ENCODE measurements at places on chromosomes 13 and 19.
A peak's percentile ranks its signal among the peaks of the same experiment; 100 is the strongest.

DNA sequence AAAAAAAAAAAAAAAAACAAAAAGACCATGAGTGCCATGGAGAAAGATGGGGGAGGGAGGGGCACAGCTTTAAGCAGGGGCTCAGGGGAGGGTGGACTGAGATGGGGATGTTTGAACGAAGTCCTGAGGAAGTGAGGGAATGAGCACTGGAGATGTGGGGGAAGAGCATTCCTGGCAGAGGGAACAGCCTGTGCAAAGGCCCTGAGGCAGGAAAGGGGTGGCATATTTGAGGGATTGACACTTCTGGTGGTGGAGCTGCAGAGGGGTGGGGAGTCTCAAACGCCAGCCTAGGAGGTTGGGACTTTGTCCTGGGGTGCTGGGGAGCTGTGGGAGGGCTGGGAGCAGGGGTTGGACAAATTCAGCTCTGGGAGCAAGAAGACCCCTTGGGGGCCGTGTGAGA is 29.2 kb downstream of the MYH14 start:
- DNase-seq: no peak

DNA sequence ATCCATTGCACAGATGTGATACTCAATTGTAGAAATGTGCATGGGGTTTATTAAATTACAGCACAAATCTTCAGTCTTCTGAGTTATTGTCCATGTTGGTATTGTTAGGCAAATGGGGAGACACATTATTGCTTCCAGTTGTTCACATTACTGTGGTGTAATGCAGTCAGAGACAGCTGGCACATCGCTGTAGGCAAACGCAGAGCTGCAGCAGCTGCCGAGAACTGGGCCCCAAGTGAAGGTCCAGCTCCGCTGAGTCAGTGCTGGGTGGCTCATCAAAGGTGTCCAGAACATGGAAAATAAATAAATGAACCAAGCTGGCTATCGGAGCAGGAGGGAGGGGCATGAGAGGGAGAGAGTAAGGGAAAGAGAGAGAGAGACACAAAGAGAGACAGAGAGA is 299.1 kb upstream of the OBI1 start:
- DNase-seq: no peak

GRCh38 chr19:33214596-33214995 is 11.1 kb downstream of the SLC7A10 start:
- DNase-seq: no peak

GRCh38 chr19:49502866-49503581 is 6.8 kb downstream of the RPS11 start:
- no peak for DNase-seq

DNA sequence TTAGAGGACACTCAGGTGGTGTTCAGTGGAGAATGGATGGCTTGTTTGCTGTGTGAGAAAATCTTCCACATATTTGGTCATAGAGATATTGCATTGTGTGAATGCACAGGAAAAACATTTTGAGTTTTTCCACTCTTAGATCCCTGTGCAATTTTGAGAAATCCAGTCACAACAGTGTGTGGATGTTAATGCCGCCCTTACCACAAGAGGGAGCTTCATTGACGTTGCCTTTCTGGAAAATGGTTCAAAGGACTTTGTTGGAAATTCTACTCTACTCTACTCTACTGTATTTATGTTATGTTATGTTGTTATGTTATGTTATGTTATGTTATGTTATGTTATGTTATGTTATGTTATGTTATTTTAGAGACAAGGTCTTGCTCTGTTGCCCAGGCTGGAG is 13.4 kb downstream of the ZNF20 start:
- no peak for DNase-seq

- peak; percentile 69 for DNase-seq
Observed at GRCh38 chr19:32976223-32976805, 4.3 kb downstream of the FAAP24 start.

GRCh38 chr13:112483299-112483698 is 104.7 kb downstream of the TUBGCP3 start:
- DNase-seq: no peak

GRCh38 chr13:65582160-65582559 is 1648.0 kb downstream of the PCDH9 start:
- no peak for DNase-seq

GRCh38 chr19:31530781-31531180 is 181.5 kb upstream of the TSHZ3 start:
- DNase-seq: no peak

DNA sequence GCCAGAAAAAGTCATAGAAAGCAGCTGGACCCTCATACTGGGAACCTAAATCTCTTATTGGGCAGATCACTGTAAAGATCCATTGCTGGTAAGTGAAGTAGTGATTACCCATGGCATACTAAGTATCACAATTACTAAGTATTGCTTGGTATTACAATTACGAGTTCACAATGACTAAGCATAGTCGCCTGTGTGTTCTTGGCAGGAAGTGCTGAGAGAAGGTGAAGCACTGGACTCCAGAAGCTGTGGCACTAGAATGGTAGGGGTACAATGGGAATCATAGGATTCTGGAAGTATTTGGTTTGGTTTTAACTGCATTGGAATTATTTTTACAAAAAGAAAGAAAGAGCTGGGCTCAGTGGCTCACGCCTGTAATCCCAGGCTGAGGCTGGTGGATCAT is 20.3 kb downstream of the LGALS16 start:
- DNase-seq: no peak

GRCh38 chr13:78630511-78630910 is 27.2 kb upstream of the POU4F1 start:
- DNase-seq: no peak

- no peak for DNase-seq
Observed at GRCh38 chr13:33945477-33945876, 127.5 kb downstream of the RFC3 start.

- peak; percentile 84 for DNase-seq
Observed at GRCh38 chr19:2478756-2479555, 3.0 kb downstream of the GADD45B start.

DNA sequence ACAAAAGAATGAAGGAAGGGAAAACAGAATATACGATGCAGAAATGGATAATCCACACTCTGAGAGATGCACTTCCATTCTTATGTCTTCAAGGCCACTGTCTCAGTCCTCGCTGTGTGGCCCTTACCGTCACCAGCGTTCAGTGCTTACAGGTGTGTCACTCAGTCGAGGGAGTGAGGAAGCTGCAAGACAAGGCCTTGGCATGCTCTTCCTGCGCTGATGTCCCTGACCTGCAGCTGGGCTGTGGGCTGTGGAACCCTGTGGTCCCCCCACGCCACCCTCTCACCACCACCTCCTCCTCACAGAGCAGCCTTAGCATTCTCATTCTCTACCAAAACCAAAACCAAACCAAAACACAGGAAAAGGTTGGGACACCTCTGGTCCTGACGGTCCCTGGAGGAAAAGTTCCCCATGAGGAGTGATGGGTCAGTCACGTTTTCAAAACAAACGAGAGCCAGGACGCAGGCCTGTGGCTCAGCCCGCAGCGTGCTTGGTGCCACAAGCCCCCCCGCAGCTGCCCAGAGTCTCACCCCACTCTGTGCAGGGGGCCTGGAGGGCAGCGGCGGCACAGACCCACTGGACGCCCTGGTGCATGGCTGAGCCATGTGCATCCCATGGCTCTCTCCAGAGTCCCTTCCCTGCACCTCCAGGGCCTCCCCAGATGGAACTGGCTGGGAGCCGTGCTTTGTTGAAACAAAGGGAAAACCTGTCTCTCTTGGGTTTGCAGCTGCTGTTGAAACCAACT is 48.2 kb upstream of the GPR183 start:
- no peak for DNase-seq

DNA sequence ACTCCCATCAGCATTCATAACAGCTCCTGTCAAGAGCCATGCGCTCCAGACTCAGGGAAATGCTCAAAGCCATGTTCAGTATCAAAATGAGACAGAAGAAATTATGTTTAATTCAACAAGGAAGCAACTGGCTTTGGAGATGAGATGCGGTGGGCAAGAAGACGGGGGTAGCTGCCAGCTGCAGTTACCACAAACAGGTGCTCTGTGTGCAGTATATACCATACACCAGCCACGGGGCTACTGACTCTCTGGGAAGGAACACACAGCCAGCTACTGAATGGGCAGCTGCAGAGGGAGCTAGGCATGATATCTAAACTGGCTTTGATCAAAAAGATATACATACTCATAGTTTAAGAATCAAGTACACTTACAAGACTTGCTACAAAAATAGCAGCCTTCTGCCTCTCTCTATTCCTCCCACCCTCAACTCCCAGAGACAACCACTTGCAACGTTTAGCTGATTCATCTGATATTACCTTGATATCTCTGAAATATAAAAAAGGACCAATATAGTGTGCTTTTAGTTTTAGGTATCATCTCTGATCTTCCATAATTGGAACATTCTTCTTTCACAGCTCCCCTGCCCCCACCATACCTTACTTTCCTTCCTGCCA is 593.0 kb downstream of the UQCRFS1 start:
- DNase-seq: no peak

DNA sequence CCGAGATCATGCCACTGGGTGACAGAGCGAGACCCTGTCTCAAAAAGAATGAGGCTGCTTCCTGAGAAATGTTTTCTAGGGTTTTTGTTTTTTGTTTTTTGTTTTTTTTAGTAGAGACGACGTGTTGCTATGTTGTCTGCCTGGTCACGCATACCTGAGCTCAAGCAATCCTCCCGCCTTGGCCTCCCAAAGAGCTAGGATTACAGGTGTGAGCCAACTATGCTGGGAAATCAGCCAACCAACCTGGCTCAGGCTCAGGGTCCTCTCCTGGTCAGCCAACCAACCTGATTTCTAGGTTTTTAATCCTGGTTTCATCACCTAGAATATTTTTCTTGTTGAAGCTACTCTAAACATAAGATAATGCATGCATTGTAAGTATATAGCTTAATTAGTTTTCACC is 7.8 kb downstream of the DHX34 start:
- no peak for DNase-seq

GRCh38 chr13:86765462-86765861 is 905.7 kb upstream of the SLITRK5 start:
- DNase-seq: no peak

DNA sequence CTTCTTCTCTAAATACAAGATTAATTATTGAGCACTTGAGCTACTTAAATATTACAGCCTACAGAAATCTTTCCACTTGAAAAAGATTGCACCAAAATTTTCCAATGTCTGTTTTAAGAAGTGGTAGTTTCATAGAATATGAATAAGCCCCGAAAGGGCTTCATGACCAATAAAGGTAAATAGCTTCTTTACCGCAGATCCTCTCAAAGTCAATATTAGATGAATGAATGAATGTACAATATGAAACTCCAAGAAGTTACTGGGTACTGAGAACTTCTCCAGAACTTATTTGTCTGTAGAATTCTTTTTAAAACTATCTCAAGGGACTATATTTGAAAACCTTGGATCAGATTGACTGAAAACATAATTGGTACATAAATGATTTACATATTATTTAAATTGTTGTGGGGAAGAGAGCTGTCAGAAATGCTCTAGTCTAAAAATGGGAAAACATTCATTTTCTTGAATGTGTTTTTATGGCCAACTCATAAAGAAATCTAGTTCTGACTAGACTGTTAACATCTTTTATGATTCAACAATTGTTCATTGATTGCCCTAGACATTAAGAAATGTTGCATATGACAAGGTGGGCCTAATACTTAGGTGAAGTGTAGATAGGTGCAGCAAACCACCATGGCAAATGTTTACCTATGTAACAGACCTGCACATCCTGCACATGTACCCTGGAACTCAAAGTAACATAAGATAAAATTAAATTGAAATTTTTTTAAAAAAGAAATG is 227.0 kb downstream of the SPRY2 start:
- DNase-seq: no peak

DNA sequence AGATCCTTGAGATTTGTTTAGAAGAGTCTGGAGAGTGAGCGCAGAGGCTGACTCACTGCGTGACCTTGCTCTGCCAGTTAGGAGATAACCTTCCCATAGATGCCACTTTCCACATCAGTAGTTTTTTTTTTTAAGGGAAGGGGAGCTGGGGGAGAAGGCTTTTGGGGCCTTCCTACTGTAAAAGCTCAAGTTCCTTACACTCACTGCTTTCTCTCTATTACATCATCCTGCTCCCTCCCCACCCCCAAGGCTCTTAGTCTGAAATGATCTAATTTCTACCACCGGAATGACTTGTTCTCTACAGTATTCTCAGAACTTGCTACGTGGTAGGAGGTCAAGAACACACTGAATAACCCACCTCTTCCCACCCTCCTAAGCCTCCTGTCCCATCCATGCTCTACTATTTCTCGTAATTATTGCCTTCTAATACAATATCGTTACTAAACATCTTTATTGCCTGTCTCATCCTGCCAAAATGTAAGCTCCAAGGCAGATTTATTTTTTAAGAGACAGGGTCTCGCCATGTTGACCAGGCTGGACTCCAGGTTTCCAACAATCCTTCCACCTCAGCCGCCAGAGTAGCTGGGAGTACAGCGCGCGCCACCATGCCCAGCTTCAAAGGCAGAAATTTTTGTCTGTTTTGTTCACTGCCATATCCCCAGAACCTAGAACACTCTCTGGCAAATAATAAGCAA is 1.2 kb downstream of the LONP1 start:
- no peak for DNase-seq

- DNase-seq: no peak
Observed at GRCh38 chr13:110498327-110498726, 63.2 kb downstream of the RAB20 start.

GRCh38 chr19:19320361-19321140 is at the start of the genes MAU2 and SUGP1:
Gene MAU2 (plus strand): TSS chr19:19320829. CDS start chr19:19320860, 31 bp downstream.
Gene SUGP1 (minus strand): TSS chr19:19320509. CDS start chr19:19320496, 13 bp downstream.
- peak; percentile 87 for DNase-seq

GRCh38 chr13:76239031-76239680 is 603.0 kb downstream of the LMO7 start:
- no peak for DNase-seq

DNA sequence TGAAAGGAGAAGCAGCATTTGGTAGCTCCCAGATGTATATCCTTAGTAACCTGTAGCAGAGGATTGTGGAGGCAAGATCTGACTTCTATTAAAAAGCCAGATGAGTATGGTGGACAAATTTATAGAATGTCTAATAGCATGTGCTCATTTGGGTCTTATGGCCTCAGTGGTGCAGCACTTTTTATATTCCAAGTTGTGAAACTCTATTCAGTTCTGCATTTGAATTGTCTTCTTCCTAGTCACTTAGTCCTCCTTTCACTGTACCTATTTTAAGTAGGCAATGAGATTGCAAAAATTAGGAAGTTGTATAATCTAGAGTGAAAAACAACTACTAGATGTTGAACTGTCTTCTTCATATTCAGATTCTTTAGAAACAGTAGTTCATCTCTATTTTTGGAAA is 412.5 kb upstream of the PCDH9 start:
- DNase-seq: no peak

- DNase-seq: no peak
Observed at GRCh38 chr13:79870123-79870522, 389.2 kb downstream of the NDFIP2 start.

DNA sequence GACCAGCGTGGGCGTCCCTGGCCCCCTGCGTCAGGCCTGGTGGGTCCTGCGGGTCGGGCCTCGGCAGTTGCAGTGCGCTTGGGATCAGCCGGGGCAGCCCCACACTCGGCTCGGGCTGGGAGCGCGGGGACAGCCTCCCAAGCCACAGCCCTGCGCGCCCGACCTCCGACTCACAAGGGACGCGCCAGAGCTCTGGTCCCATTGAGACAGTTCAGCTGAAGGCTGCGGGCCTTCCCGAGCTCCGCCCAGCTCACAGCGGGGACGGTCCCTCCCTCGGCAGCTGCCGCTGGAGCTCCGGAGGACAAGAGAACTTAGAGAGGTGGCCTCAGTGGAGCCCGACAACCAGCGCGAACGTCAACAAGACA is 45.7 kb upstream of the ZNF730 start:
- DNase-seq: peak; percentile 31
